Left lobe of liver (tissue), 2 donors: ENCODE measurements at places on chromosomes 11 and 22. TPM values are rescaled to one million over a fixed set of nuclear protein-coding genes. Genes with fewer than 3 reads are reported as not detected.

- DNase-seq = no peak
Measured at GRCh38 chr11:87491381-87491780, 453.6 kb downstream of the TMEM135 start.

DNA sequence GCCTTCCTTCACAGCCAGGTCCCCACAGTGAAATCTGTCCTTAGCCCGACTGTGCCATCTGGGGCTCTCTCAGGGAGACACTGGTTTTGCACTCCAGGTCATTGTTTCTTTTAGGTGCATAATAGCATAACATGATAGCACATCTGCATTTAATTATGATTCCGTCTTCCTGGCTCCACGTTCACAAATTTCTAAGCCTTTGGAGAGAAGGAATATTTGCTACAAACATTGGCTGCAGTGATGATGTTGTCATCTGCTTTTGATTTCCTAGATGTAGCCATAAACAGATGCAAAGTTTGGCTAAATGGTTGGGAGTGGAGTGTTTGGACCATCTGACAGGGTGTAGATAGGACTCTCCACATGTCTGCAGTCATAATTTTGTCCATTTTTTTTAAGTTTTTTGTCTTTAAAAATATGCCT, 12.0 kb upstream of the CAT start:
- no peak for DNase-seq

The SCGB2A2 gene
- not detected for total RNA-seq

The C11orf86 gene
- not detected for total RNA-seq

The OAF gene
- total RNA-seq = 345 TPM

The PARVG gene
- total RNA-seq = 3.9 TPM
